ENCODE measurements at places on chromosomes 11 and 22.

- DNase-seq, result no peak
Observed at GRCh38 chr11:8217926-8218325, 45.8 kb downstream of the LMO1 start.

- DNase-seq, result no peak
Observed at GRCh38 chr11:112175599-112175952, 264 bp downstream of the BCO2 start.

- no peak for DNase-seq
Observed at GRCh38 chr22:26671317-26672059, 14.1 kb downstream of the MIAT start.

DNA sequence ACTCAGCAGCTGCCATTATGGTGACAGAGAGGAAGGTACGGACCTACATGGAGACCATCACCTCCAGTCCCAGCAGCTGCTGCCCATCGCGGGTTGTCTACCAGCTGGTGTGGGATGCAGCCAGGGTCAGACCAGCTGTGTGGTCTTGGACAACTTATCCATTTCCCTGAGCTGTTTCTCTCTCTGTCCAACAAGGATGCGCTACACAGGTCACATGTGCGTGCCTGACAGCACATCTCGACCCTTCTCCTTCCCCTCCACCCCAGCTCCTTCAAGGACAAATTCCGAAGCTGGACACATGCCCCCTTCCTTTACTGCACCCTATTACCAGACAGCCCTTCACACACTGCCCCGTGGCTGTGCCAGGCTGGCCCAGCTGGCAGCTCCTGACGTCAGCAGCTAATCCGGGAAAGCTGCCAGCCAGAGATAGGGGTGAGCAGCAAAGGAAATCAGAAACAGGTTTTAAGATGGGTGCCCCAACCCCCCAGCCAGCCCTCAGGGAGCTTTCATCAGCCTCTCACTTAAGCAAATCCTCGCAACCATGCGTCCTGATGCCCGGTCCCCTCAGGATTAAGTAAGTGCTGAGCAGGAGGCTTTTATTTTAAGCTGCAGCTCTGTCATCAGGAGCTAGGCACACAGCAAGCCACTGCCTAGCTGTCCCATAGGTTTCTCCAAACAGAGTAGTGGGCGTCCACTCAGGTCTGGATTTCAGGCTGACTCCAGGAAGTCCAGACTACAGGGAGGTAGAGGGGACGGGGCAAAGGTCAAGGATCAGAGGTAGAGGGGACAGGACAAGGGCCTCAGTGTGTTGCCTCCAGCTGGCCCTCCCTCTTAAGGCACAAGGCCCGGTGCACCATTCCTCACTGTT lies 20.3 kb downstream of the TEF start:
- DNase-seq, result no peak

DNA sequence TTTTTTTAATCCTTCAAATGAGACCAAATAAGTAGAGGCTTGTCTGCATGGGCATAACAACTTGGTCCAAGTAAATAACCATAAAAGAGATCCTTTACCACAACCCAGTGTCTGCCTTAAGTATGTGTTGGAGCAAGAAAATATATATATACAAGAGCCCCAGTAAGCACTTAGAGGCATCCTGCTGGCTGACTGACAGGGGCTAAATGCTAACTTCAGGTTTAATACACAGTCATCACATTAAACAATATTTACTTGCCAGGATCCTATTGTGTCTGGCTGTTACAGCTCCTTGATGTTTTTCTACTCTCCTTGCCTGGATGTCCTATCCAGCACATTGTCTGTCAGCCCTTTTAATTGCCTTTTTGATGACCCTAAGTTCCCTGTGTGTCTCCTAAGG lies 37.5 kb upstream of the MMP20 start:
- DNase-seq, result no peak

DNA sequence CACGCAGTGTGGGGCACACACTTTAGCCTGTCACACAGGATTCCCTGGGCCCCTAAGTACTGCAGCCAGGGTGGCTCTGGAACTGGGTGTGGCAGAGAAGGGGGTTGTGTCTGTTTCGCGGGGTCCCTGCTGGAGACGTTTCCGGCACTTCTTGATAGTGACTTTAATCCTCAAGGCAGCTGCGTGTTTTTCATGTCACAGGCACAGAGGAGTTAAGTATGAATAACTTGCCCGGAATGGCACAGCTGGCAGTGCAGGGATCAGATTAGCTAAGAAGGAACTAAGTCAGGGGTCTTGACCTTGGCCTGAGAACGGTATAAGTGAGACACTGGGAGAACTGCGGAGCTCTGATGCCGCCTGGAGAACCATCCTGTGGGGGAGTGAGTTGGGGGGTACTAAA lies 7.5 kb upstream of the KRTAP5-7 start:
- DNase-seq, result no peak

- DNase-seq, result no peak
Observed at GRCh38 chr11:2114430-2115241, 24.6 kb downstream of the IGF2 start.

DNA sequence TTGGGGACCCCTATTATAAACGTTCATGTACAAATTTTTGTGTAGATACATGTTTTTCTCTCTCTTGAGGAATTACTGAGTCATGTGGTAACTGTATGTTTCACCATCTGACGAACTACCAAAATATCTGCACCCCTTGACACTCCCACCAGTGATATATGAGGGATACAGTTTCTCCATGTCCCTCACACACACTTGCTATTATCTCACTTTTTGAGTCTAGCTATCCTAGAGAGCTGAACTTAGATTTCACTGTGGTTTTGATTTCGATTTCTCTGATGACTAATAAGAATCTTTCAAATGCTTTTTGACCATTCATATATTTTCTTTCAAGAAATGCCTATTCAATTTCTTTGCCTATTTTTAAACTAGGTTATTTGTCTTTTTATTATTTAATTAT lies 200.2 kb downstream of the PGR start:
- DNase-seq, result no peak

- DNase-seq, result no peak
Observed at GRCh38 chr11:101254037-101254436, 124.4 kb upstream of the PGR start.

GRCh38 chr22:38038890-38039812 lies 18.1 kb upstream of the PICK1 start:
- no peak for DNase-seq

GRCh38 chr11:77547047-77547836 lies 42.5 kb upstream of the AQP11 start:
- no peak for DNase-seq

DNA sequence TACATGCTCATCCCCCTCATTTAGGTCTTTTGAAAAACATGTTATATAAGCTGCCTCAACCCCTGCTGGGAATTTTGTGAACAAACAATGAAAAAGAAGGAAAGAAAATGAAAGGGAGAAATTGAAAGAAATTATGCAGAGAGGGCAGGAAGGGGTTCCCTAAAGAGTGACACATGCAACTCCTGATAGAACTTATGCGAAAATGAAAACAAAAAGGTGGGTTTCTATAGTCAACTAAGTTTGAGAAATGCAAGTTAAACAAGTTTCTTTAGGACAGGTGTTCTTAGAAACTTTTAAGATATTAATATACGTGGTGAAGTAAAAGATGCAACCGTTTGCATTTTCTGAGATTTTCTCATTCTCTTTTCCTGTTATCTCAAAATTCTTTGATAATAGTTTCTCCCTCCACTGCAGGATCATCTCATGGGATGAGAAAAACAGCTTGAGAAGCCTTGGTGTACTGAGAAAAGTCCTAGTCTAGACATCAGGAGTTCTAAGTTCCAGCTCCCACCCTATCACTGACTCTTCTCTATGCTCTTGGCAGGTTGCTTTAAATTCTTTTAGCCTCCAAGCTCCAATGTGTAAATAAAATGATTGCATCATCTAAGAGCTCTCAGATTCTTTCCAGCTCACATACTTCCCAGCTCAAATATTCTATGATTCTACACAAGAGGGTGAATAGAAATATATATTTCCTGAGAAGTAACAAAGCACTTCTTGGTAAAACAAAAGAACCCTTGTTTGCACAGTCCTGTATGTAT lies 109.2 kb downstream of the FAM76B start:
- no peak for DNase-seq

DNA sequence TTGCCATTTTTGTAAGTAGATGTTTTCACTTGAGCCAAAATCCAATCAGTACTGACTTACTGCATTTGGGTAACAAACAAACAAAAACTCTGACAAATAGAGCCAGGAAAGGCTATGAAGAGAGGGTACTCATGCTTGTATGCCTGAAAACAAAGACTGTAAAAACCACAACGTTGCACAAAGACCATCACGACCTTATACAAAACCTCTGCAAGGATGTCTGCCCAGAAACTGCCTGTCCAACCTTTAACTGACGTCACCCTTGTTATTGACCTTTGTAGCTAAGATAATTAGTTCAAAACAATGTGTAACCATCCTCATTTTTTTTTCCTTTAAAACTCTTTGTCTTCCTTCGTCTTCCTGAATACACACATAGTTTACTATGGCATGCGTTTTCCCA lies 804 bp upstream of the CREBZF start:
- no peak for DNase-seq

DNA sequence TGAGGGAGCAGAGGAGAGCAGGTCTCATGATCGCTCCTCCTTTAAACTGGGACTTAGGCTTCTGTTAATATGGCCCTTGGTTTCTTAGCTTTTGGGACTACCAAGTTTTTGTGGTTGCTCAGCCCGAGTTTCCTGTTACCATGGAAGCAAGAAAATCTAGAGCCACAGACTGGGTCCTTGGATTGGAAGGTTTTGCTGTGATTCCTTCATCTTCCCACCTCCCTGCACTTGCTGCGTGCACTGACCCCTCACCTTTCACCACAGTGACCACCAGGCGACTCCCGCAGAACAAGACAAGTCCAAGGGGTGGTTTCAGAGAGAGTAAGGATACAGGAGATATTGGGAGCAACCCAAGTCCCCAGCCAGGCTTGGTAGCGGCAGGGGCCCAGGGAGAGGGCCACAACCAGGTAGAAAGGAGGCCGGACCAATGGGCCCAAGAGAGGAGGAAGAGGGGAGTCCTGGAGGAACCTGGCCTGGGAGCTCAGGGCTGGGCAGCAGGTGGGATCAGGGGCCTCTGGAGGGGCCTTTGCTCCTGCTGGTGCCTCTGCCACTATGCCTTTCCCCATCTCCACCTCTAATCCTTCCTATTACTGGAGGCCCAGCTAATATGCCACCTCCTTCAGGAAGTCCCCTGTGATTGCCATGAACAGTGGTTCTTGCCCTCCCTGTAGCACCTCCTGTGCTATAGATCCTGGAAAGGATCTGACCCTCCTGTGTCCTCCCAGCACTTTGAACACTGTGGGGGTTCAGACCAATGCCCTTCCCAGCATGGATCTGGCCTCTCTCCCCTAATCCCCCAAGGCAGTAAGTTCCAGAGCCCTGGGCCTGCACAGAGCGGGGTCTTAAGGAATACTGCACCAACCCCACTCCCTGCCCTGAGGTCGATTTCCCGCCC lies 21.2 kb downstream of the CSF2RB start:
- no peak for DNase-seq

- DNase-seq, result no peak
Observed at GRCh38 chr11:16741473-16741872, 3.0 kb downstream of the C11orf58 start.

DNA sequence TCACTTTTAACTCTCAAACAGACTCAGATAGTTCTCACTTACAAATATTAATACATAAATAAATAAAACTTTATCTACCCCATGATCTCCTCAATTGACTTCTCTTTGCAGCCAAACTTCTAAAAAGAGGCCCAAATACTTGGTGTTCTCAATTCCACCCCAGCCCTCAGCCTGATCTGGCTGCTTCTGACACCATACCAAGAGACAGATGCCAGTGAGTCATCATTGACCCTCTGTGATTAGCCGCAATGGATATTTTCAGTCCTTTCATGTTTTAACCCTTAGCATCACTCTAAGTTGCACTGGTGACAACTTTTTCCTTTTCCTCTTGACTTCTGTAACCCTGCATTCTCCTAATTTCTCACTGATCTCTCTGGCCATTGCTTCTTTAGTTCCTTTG lies 184.1 kb upstream of the ARHGAP20 start:
- no peak for DNase-seq

DNA sequence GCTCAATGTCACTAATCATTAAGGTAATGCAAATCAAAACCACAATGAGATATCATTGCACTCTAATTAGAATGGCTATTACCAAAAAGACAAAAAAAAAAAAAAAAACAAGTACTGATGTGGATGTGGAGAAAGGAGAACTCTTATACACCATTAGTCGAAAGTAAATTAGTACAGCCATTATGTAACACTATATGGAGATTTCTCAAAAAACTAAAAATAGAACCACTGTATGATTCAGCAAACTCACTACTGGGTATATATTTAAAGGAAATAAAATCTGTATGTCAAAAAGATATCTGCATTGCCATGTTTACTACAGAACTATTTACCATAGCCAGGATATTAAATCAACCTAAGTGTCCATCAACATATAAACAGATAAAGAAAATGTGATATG lies 265.4 kb upstream of the ARHGAP20 start:
- DNase-seq, result no peak

GRCh38 chr11:104324276-104324675 lies 160.3 kb upstream of the PDGFD start:
- no peak for DNase-seq

- DNase-seq, result no peak
Observed at GRCh38 chr22:28237112-28237511, 318.1 kb upstream of the PITPNB start.

DNA sequence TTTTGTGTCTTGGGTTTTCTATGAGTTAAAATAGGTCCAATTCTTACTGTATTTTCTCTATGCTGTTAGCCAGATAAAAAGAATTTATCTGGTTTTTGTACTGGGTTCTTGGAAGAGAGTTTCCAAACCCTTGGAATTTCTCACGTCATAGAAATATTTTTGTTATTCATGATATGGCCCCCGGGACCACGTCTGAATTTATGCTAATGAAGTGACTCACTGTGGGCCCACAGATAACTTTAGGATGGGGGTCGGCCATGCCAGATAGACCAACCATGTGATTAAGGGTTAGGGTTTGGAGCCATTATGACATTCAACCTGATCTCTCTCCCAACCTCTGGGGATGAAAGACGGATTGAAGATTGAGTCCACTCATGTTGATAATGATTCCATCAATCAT lies 35.6 kb upstream of the DDI1 start:
- no peak for DNase-seq

DNA sequence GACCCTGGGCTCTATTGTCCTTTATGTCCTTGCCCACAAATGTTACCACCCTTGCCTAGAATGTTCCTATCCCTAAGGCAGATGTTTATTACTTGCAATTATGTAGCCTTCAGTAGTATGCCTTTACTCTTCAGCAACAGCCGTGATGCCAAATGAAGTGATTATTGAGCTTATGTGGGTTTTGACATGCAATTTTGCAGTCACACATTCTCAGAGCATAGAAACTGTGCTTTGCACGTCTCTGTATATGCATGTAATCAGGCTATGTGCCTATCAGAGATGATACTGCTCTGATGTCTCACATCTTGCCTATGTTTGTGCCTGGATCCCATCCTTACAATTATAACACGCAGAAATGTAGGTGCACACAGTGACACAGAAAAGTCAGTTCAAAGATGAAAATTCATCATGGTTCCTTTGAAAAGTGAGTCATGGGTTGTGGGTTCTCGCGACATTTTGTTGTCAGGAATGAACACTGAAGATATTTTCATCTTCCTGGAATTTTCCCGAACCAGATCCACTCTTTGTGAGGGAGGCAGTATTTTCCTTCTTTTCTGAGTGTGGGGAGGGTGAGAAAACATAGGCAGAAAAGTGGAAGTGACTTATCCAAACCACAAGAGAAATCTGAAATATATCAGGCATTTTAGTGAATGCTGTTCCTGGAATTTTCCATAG lies 81.1 kb downstream of the BMAL1 start:
- no peak for DNase-seq

GRCh38 chr11:125281831-125282595 lies 117.5 kb downstream of the PKNOX2 start:
- no peak for DNase-seq
